ENCODE measurements at places on chromosomes 3 and 15.

GRCh38 chr3:152298393-152299248, 29.9 kb downstream of the MBNL1 start:
- DNase-seq, result peak; percentile 73

GRCh38 chr3:149630806-149631205, 27.0 kb downstream of the WWTR1 start:
- no peak for DNase-seq

- peak; percentile 47 for DNase-seq
These were observed 86.5 kb upstream of the FOXB1 start for GRCh38 chr15:59917504-59918157.

DNA sequence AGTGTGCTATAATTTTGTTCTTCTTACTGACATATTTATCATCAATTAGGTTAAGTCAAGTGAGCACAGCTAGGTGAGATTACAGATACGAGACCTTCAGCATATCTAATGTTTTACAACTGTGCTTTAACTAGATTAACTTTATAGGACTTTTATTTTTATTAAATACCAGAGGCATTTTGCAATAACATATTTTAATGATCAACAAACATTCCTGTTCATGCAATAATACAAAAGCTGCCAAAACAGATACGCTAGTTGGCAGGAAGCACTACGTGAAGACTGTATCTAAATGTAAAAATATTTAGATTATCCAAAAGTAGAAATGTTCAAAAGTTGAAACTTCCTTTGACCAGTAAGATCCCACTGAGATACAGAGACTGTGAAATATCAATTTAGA, 139.1 kb downstream of the CBLB start:
- DNase-seq, result no peak

DNA sequence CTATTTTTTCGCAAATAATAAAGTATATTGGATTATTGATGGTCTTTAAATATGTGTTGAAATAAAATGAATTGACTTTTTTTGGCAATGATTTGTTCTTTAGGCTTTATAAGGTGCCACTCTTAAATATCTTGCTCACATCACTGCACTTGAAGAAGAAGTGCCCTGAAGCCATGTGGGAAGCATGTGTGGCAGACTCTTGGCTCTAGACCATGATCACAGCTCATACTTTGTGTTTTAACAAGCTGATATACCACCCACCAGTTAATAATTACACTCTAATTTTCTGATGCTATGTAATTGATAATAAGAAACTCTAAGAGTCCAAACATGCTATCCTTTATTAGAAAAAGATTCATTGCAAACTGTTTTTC, 52.1 kb upstream of the TGFBR2 start:
- no peak for DNase-seq

- no peak for DNase-seq
These were observed 83.3 kb downstream of the SEC22A start for GRCh38 chr3:123285066-123285465.

DNA sequence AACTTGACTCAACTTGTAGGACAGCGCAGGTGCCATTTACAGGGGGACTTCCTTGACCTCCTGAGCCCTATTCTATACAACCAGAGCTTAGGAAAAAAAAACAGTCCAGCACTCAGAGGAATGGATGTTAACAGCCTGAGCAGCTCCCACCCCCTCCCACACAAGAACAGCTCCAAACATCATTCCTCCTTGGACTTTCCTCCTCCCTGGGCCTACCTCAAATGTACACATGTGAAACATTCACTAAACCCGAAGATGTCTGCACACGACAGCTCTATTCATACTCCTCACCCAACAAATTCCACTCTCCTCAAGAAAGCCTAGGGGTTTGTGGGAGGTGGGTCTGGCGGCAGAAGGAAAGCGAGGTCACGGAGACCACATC, 503 bp upstream of the ATRIP start:
- DNase-seq, result no peak

DNA sequence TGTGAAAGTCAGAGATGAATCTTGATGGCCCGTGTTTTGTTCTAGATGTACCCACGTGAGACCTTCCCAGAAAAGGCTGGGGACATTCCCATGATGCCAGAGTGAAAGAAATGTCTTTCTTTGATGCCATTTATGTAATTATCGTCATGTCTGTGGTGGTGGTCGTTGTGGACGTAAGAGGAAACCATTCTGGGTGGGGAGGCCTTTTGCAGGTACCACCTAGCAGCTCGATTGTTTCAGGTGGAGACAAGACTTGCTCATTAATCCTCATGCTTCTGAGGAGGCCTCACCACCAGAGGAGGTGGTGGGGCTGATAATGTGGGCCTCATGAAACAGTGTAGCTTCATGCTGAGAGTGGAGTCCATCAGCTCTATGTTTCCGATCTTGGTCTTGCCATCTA, 58.1 kb upstream of the USP3 start:
- DNase-seq, result no peak

GRCh38 chr3:37652851-37653250, 208.8 kb upstream of the CTDSPL start:
- no peak for DNase-seq

- no peak for DNase-seq
These were observed 13.1 kb upstream of the RNF7 start for GRCh38 chr3:141725036-141725435.

- DNase-seq, result peak; percentile 33
These were observed 50.3 kb downstream of the MED12L start for GRCh38 chr3:151135541-151136337.

All from NCI-H2029 (cell line).